ENCODE measurements at places on chromosomes 2 and 18.

DNA sequence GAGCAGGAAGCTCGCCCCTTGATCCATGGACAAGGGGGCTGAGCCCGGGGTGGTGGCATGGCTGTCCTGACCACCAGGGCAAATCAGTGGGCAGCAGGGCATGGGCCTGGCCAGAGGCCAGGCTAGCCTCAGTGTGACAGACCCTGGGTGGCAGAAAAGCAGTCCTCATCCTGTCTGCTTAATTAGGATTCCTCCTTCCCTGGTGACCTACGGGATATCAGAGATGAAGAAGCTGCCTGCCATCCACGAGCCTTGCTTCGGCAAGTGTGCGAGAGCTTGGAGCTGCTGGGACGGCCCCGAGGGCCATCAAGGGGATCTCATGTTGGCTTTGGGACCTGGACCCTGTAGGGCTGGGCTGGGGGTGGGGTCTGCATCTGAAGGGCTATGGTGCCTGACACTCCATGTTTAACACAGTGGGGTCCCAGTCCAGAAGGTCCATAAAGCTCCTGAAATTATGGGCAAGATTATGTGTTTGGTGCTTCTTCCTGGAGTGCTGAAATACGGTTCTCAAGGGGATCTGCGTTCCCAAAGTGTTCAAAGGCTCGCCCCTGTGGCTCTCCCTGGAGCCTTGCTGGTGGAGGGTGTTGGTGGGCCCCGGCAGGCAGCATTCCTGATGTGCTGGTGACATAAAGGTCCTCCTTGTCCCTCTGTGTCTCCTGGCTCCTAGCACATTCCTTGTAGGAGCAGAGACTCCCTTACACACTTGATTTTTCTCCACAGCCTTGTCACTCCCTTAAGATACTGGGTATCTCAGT is 52.6 kb downstream of the KCNIP3 start:
- no peak for DNase-seq

GRCh38 chr2:1674276-1674675 is 70.0 kb downstream of the PXDN start:
- DNase-seq: no peak

DNA sequence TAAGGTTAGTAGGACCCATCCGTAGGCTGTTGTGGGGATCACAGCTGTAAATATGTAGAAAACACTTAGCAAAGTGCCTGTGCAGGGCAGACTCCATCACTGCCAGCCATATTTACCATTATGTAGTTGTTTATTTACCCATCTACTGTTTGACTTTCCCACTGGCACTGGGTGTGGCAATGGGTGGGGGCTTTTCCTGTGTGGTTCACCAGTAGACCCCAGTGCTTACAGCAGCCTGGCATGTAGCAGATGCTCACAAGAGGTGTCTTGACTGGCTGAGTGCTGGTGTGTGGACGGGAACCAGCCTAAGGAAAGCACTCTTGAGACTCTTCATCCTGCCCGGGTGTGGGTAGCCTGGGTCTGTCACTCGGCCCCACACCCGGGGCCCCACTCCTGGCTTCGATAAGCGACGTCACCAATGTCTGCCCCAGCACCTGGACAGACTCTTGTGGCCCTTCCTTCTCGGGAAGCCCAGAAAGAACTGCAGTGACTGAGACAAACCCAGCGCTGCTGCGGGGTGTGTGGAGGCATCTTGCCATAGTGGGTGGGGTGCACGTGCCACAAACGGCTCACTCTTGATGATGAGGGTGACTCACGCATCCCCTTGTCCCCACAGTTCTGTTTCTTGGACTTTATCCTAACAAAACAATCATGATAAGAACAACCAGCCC is 78.3 kb downstream of the HDAC4 start:
- no peak for DNase-seq

GRCh38 chr18:11412811-11413210 is 196.6 kb upstream of the SLC35G4 start:
- no peak for DNase-seq

GRCh38 chr2:137999273-137999672 is 35.0 kb downstream of the HNMT start:
- DNase-seq: no peak

GRCh38 chr18:58027341-58027740 is 16.7 kb upstream of the NEDD4L start:
- DNase-seq: no peak

DNA sequence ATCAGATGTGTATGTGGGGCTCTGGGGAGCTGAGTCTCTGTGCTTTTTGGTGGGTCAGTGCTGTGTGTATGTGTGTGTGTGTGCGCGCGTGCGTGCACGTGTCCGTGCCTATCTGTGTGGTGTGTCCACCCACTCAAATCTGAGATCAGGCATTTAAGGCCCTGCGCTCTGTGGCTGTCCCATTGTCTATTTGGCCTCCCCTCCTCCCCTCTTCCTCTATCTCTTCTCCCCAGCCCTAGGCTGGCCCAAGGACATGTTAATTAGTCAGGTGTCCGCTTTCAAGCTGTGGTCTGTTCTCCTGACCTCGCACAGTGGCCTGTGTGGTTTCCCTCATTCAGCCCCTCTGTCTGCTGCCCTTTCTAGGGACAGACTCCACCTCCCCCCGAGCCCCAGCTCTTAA is 136.4 kb downstream of the DYSF start:
- no peak for DNase-seq

GRCh38 chr18:7190547-7191156 is 40.2 kb upstream of the LRRC30 start:
- DNase-seq: no peak

DNA sequence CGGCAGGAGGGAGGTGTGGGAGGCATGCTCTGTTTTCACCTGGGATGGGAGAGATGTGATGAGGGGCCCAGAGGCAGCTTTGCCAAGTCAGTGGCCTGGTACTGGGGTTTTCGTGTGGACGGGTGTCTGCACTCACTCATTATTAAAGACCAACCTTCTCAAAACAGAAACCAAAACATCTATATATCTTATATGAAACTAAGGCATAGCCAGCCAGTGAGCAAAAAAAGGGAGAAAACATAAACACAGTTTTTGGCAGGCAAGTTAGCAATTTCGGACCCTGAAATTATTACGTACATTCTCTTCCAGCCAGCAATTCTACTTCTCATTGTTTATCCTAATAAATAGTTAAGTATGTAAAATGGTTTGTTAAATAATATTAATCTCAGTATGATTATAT is 181.1 kb upstream of the SMAD2 start:
- DNase-seq: no peak

Data from B cell (primary cell).